Inflammatory macrophage (primary cell): ENCODE measurements at places on chromosomes 11 and 22.

DNA sequence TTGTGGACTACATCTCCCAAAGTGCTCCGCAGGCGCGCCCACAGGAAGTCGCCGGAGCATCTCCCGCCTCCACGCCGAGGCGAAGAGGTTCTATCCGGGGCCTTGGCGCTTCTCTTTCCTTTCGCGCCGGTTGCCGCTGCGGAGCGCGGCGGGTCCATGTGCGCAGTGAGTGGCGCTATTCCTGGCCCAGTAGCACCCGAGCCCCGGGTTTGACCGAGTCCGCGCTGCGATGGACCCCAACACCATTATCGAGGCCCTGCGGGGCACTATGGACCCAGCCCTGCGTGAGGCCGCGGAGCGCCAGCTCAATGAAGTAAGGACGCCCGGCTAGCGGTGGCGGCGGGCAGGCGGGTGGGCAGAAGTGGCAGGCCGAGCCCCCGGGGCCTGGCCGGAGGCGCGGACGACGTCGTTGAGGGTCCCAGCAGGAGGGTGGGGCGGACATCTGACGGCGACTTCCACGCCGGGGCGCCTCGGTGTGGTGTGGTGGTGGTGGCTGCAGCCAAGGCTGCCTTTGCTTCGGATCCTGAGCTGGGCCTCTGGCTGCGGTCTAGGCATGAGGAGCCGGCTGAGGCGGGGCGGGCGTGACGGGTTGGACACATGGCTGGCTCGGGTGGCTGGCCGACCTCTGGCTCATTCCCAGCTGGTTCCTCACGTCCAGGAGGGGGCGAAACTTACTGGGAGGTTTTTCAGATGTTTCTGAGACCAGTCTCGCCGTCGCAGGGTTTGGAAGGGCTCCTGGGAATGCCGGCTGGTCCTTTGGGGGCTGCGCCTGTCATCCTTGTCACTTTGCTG, at the start of gene IPO7:
Gene IPO7 (plus strand): TSS at position 118 of the 792 bp plus-strand sequence. CDS start 112 bp downstream, at position 230.
- peak; percentile 92 for DNase-seq

- DNase-seq: no peak
These were observed 10.5 kb downstream of the COMMD9 start for GRCh38 chr11:36278531-36279282.

DNA sequence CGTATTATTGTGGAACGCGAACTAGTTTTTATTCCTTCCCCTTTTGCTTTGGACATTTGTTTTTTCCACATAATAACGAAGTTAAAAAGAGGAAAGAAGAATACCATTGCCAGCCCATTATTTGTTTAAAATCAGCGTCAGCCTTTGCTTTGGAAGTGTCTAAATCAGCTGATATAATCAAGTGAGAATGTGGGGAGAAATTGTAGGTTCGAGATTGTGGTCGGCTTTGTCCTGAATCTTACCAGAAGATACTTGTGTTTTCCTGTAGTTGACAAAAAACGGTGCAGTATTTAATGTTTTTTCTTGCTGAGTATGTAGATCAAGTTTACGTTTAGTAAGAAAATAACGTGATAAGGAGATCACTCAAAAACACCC, 935 bp downstream of the ZNF143 start:
- DNase-seq: peak; percentile 60

DNA sequence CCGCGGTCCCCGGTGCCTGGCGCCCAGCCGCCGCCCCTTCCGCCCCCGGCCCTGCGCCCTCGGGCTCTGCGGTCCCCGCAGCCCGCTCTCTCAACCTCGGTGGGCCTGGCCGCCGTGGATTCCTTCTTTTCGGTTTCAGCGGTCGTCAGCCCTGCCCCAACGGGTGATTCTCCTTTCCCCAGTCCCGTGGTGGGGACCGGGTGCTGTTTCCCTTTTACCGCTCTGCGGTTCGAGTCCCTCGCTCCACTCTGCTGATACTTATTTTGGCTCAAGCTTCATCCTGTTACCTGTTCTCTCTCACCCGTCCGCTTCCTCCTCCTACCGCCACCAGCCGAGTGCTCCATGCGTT, 494 bp downstream of the ZDHHC5 start:
- peak; percentile 60 for DNase-seq

DNA sequence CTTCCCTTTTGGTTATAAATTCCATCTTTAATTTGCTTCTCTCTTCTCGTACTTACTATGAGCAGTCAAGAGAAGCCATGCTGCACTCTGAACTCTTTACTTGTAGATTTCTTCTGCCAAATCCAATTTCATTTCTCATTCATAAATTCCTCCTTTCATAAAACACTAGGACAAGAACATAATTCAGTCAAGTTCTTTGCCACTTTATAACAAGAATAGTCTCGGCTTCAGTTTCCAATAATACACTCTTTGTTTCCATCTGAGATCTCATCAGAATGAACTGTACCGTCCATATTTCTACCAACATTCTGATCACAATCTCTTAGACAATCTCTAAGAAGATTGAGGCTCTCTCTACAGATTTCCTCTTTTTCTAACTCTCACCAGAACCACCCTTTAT, 25.1 kb downstream of the IZUMO1R start:
- no peak for DNase-seq

DNA sequence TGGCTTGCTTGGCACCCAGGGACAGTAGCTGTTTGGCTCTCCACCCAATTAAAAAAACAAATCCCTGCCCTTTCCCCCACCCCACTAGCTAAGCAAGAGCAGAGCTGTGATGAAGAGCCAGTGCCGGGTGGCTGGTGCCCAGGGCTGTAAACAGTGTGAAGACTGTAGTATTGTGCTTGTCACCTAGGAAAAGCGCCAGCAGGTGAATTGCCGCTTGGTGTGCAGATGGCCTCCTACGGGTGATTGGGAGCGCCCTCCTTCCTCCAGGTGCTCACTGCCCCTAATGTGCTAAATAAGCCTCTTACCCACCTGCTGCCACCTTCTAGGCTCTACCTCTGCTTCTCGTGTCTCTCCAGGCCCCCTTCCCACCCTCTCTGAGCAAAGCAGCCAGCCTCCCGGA, 18.4 kb upstream of the RAPSN start:
- DNase-seq: no peak

DNA sequence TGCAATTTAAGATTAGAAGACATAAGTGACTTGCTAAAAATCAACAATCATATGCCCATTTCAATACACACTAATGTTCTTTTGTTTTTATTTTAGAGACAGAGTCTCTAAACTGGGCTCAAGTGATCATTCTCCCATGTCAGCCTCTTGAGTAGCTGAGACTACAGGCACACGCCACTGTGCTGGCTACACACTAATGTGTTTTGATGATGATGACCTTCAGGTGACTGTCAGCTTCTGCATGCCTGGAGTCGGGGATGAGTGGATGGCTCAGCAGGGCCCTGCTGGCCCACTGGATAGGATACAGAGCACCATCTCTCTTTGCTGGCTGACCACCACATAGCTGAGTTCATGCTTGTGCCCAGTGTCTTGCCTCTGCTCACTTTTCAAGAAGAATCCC, 27.0 kb upstream of the POU2AF1 start:
- DNase-seq: no peak

DNA sequence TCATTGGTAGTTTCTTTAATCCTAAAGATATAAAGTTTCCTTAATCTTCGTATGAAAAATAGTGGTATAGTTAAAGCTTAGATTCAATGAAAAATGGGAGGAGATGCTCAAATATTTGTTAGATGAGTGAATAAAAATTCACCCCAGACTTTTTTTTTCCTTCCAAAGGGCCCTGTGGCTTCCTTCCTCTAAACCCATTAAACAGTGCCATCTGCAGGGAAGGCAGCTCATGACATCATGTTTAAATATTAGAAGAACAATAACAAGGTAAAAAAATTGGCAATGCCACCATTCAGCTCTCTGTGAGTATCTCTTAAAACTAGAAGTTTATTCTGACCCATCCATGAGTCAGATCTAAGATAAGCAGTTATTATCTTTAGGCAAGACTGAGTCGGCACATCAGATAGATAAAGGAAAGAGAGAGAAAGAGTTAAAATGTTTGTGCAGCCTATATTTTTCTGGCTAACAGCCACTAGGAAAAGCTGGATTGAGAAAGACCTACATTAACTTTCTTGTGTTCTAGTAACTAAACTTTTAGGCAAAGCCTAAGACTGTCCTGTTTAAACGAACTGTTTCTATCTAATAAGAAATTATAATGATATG, 19.1 kb upstream of the OOSP1 start:
- DNase-seq: peak; percentile 73

- peak; percentile 6 for DNase-seq
These were observed 741 bp downstream of the PHRF1 start for GRCh38 chr11:576811-577610.

DNA sequence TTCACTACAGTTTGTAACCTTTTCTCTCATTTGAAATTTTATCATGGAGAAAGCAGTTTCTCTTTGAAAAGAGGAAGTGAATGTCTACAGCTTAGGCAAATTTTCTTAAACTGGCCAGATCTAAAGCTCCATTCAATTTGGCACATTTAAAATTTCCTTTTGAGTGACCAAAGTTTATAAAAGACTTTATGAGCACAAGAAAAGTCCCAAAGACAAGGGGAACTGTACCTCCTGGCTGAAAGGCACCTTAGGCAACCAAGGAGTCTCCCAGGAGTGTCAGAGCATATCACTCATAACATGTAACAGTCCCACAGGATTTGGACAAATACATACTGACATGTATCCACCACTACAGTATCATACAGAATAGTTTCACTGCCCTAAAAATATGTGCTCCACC, 41.3 kb downstream of the NARS2 start:
- peak; percentile 4 for DNase-seq

- DNase-seq: no peak
These were observed 108.0 kb downstream of the MAML2 start for GRCh38 chr11:96234866-96235441.

- no peak for DNase-seq
These were observed 14.6 kb downstream of the B3GAT1 start for GRCh38 chr11:134397304-134398078.

DNA sequence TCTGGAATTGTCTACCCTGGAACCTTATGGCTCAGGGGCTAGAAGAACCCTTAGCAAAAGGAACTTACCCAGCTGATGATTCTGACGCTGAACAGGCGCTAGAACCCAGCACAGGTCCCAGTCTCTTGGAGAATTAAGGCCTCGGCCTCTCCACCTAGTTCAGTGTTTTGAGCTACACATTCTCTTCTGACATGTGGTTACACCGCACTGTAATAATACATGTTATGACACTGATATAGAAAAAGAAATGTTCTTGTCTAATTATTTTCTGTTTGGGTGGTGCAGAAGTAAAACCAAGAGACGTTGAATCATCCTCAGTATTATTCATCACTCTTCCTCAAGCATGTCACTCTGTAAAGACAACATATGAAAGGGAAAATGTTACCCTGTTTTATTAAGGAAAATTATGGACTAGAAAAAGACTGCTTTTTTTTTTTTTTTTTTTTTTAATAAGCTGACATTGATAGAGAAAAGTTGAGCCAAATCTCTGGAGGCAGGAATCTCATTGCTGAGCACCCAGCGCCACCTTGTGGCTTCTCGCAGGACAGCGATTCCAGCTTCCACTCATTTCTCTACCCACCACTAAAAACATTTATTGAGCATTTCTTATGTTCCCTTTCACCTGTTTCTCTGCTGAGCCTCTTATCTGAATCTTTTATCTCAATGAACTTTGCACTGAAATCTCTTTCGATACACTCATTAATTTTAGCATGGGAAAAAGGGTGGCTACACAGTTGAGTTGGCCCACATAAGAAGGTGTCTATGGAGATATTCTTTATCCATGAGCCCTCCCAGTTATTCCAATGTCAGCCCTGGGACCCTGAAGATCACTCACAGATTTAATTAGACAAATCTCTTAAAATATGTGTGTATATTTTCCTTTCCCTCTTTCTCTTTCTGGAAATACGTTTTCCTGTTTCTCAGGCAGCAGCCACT, 12.6 kb upstream of the APLNR start:
- DNase-seq: peak; percentile 57

DNA sequence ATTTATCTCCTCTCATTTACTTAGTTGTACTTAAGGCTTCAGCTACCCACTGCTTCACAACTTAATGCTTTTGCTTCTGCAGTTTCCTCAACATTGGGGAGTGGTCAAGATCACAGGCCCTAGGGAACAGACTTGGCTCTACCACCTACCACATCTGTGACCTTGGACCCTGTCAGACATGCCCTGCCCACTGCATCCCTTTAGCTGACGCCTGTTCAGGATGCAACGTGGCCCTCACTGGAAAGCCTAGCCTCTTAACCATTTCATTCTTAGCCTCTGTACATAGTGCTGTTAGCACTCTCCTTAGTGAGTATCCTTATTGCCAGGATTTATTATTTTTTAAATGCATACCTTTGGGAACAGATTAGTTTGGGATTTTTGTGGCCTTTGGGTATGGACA, 34.4 kb downstream of the TNRC6B start:
- no peak for DNase-seq

- DNase-seq: no peak
These were observed 2.9 kb upstream of the KIRREL3 start for GRCh38 chr11:127003260-127003981.

- DNase-seq: no peak
These were observed 1073.0 kb downstream of the BRD1 start for GRCh38 chr22:48754611-48755058.

- DNase-seq: no peak
These were observed 427.3 kb downstream of the BRD1 start for GRCh38 chr22:49400136-49400940.

DNA sequence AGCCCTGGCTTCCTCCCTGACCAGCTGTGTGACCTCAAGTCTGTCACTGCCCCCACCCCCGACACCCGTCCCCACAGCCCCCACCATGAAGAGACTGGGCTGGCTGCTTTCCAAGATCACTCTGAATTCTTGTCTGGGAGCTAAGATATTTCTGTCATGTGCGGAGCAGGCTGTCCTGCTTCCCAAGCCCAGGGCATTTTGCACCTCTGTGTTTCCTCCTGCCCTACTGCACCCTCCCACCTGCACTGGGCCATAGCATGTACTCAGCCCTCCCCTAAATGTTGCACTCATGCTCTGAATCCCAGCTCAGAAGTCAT, 30.3 kb upstream of the MYEOV start:
- DNase-seq: no peak

- no peak for DNase-seq
These were observed 46.4 kb upstream of the CD82 start for GRCh38 chr11:44518968-44519550.

DNA sequence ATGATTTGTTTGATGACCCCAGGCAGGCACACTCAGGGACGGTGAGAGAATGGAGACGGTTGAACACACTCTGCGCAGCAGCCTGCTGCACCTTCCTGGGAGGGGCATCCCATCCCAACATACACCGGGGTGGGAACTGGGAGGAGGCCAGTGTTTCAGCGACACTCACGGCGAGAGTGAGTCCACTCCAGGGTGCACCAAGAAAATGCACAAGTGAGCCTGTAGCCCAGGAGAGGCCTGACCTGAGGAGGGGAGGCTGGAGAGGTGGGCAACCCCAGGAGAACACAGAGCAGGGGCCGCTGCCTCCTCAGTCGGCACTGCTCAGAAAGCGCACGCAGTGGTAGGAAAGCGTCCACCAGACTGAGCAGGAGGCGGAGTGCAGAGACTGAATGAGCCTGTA, 54.5 kb downstream of the IGF2 start:
- DNase-seq: no peak

DNA sequence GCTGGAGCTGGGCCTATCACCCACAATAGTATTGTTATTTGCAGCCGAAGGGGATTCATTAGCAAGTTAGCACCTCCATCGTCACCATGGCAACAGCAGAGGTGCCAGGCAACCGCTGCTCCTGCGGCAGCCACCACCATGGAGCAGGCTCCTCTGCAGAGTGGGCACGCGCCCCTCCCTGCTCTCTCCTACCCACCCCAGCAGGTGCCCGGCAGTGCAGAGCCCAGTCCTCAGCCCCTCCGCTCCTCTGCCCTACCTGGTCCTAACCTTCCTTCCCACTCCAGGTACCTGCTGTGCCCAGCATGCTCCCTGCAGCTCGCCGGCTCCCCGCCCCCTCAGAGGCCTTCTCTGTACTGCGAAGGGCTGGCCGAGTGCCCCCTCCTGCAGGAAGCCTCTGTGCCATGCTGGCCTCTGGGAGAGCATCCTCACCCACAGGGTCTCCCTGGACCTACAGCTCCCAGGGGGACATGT, 3.6 kb downstream of the DUSP8 start:
- DNase-seq: no peak
